ENCODE measurements at places on chromosomes 16 and 17.

GRCh38 chr17:73194514-73195222 lies 1.8 kb downstream of the COG1 start:
- no peak for DNase-seq

- no peak for DNase-seq
These were observed 34.8 kb upstream of the FBXO47 start for GRCh38 chr17:39001703-39002637.

- DNase-seq = no peak
These were observed 63.4 kb downstream of the CYTH1 start for GRCh38 chr17:78718575-78719208.

GRCh38 chr17:705011-705410 lies 9.6 kb downstream of the VPS53 start:
- no peak for DNase-seq

DNA sequence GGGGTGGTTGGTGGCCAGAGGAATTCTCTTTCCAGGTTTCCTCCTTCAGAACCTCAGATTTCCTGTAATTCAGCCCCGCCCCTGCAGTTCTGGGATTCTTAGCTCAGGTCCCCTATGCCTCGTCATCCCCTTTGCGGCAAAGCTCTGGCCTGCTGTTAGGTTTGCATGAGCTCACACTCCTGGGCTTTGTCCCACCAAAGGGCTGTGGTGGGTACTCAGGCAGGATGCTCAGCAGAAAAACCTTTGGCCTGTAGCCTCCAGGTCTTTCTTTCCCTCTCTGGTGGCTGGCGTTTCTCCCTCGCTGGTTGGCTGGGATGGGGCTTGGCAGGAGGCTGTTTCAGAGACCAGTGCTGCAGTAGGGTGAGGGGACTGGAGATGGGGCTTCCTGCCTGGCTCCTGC lies 9.6 kb upstream of the PLEKHG4 start:
- DNase-seq = no peak

GRCh38 chr16:1830213-1830612 lies 3.2 kb downstream of the FAHD1 start:
- no peak for DNase-seq

DNA sequence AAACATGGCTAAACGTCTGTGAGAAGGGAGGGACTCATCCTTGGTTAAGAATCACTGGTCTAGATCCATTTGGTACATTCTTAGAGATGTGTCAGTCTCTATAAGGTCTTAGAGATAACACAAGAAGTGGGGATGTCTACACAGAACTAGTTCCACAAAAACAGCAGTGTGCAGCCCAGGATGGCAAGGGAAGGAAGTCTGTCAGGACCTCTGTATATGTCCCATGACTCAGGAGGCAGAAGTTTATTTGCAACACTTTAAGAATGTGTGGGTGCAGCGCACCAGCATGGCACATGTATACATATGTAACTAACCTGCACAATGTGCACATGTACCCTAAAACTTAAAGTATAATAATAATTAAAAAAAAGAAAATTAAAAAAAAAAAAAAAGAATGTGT lies 548.5 kb upstream of the SOX9 start:
- no peak for DNase-seq

GRCh38 chr16:59394526-59394925 lies 660.4 kb upstream of the GOT2 start:
- no peak for DNase-seq

GRCh38 chr16:46976550-46976949 lies 3.1 kb upstream of the DNAJA2 start:
- no peak for DNase-seq

GRCh38 chr16:78705694-78706093 lies 606.2 kb downstream of the WWOX start:
- no peak for DNase-seq

DNA sequence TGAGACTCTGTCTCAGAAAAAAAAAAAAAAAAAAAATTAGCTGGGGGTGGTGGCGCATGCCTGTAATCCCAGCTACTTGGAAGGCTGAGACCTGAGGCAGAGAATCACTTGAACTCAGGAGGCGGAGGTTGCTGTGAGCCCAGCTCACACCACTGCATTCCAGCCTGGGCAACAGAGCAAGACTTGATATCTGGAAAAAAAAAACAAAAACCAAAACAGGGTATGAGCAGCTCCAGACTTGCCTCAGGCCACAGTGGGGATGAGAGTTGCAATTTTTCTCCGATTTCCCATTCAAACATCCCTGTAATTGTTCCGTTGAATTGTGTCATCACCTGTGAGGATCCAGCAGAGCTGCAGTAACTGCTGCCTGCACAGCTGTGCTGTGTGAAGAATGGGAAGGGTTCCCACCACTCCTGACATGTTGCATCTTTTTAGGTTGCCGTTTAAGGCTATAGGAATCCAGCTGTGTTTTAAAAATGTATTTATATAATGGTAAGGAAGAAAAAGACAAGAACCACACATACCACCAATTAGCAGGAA lies 150.0 kb downstream of the VPS53 start:
- no peak for DNase-seq

Data from cortex of kidney (tissue), 1 donor.